ENCODE measurements at places on chromosomes 5 and 9.

- no peak for DNase-seq
These were observed 160.8 kb downstream of the TSSK1B start for GRCh38 chr5:113273948-113274347.

GRCh38 chr9:137816531-137817235 is 60.9 kb upstream of the CACNA1B start:
- no peak for DNase-seq

GRCh38 chr9:71638627-71639026 is 129.7 kb downstream of the CEMIP2 start:
- DNase-seq: no peak

DNA sequence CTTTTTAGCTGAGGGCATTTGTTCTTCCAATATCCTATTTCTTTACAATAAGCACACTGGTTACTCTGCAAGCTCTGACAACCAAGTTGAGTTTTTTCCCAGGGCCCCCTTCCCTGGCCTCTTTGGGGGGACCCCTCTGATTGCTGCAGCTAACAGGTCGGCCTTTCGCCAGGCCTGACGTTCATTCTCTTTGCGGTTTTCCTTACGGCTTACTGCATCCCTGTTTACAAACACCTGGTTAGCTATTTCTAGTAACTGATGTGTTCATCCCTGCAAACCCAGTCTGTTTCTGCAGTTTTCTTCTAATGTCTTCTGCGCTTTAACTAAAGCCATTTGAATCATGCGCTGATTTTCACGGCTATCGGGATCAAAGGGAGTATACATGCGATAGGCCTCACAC is 37.5 kb upstream of the PPP1R26 start:
- no peak for DNase-seq

- no peak for DNase-seq
These were observed 27.9 kb upstream of the LPCAT1 start for GRCh38 chr5:1551426-1552301.

DNA sequence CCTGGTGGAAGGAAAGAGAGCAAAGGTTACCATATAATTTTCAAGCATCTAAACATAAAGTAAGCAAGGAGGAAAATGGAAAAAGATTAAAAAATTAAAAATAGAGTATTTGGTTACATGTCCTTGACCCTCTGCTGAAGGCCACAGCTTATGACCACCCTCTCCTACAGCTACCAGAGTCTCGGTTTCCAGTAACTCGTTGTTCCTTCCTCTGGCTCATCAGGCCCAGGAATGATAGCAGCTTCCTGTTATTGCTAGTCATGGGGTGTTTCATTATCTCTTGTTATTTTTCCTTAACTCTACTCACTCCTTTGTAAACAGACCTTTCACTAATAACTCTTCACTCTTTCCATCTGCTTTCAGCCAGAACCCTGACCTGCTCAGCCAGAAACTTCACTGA is 102.2 kb downstream of the YTHDC2 start:
- DNase-seq: no peak

GRCh38 chr9:27632254-27632653 is 59.0 kb upstream of the C9orf72 start:
- no peak for DNase-seq

DNA sequence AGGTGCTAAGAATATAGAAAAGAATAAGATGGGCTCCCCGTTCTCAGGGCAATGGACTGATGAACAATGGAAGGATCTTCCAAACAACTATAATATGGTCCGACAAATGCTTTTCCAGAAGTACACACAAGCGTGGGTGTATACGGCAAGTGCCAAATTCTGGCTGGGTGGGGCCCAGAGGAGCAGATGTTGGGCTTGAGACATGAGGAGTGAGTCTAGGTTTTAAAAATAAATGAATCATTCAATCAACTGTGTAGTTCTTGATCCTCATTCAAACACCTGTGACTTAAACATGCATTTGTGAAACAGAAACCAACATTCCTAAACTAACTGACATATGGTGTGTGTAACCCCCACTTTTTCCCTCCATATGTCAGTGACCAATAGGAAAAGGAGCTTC is 47.9 kb downstream of the MFAP3 start:
- no peak for DNase-seq

- DNase-seq: no peak
These were observed 517.3 kb upstream of the TLE4 start for GRCh38 chr9:79054500-79054899.
